Heart right ventricle (tissue), 16 donors: ENCODE measurements at places on chromosomes 12 and 14. TPM values are rescaled to one million over a fixed set of nuclear protein-coding genes. Genes with fewer than 3 reads are reported as not detected.

The ABCC9 gene
- 74.6 TPM for total RNA-seq

The TBC1D30 gene
- total RNA-seq: 0.55 TPM

The TPPP2 gene
- total RNA-seq: 0.54 TPM

The UBR7 gene
- total RNA-seq: 17.7 TPM

The E2F7 gene
- 0.13 TPM for total RNA-seq

The MYF6 gene
- total RNA-seq: not detected

The SPIC gene
- total RNA-seq: not detected

The SLC4A8 gene
- total RNA-seq: 0.69 TPM

The RND1 gene
- 0.36 TPM for total RNA-seq

The MYL6 gene
- total RNA-seq: 379 TPM

- H3K36me3 ChIP-seq: no peaks in the 10 kb centered on the region
- no peak for DNase-seq
- H3K27ac ChIP-seq: no peak overlapping the region
- H3K4me1 ChIP-seq: no peaks in the 10 kb centered on the region
Measured at GRCh38 chr14:28756884-28757570, 9.6 kb upstream of the FOXG1 start.

- no peak for DNase-seq
- peaks cover 11% of the 10 kb centered on the region for H3K4me1 ChIP-seq
- H3K4me3 ChIP-seq: no peak overlapping the region
- H3K27ac ChIP-seq: no peak overlapping the region
- H3K36me3 ChIP-seq: no peaks in the 10 kb centered on the region
- H3K27me3 ChIP-seq: no peaks in the 10 kb centered on the region
Measured at GRCh38 chr12:69651922-69652321, 41.2 kb upstream of the LRRC10 start.

DNA sequence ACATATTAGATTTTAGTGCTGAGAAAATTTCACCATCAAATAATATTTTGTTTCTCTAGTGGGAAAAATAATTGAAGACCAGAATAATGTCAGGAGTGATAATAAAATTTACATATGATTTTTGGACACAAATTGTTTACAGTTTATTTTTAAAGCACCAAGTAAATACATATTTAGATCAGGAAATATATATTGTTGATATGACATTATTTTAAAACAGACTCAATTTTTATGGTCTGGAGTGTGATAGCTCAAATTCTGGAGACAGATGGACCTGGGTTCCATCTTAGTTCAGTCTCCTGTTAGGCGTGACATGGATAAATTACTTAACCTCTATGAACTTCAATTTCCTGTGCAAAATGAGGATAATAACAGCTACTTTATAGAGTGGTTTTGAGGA, 135.4 kb downstream of the TPH2 start:
- no peak for DNase-seq
- H3K36me3 ChIP-seq: no peaks in the 10 kb centered on the region
- no peaks in the 10 kb centered on the region for H3K4me1 ChIP-seq
- H3K27me3 ChIP-seq: no peaks in the 10 kb centered on the region
- no peak overlapping the region for H3K27ac ChIP-seq

DNA sequence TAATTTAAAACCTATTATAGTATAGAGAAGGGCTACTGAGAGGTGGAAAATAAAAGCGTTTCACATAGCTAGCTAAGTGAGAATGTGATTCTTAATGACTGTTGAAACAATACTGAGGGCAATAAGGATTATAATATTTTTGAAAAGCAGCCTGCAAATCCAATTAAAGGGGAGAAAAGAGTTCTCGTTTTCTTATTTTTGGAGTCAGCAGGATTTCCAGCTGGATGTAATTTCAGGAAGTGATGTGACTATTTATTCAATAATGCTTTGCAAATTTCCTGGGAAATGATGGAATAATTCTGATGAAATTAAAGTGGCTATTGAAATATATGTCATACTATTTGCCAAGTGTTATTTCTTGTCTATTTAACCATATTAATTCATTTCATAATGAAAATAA, 279.1 kb downstream of the AEBP2 start:
- H3K27ac ChIP-seq: no peak overlapping the region
- no peaks in the 10 kb centered on the region for H3K27me3 ChIP-seq
- no peak overlapping the region for H3K4me3 ChIP-seq
- no peak for DNase-seq

DNA sequence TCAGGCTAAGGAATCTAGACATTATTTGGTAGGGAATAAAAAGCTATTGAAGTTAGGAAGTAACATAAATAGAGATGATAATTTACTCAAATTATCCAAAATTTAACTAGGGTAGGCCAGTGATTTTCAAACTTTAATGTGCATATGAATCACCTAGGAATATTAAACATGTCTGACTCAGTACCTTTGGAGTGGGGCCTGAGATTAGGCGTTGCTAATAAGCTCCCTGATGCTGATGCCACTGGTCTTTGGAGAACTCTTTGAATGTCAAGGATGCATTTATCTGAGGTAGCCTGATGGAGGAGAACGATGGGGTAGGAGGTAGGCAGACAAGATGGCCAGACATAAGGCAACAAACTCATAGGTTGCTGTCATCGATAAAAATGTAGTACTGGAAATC, 33.2 kb downstream of the EFCAB11 start:
- H3K4me1 ChIP-seq: no peaks in the 10 kb centered on the region
- no peak overlapping the region for H3K27ac ChIP-seq
- H3K4me3 ChIP-seq: no peak overlapping the region
- no peaks in the 10 kb centered on the region for H3K36me3 ChIP-seq

DNA sequence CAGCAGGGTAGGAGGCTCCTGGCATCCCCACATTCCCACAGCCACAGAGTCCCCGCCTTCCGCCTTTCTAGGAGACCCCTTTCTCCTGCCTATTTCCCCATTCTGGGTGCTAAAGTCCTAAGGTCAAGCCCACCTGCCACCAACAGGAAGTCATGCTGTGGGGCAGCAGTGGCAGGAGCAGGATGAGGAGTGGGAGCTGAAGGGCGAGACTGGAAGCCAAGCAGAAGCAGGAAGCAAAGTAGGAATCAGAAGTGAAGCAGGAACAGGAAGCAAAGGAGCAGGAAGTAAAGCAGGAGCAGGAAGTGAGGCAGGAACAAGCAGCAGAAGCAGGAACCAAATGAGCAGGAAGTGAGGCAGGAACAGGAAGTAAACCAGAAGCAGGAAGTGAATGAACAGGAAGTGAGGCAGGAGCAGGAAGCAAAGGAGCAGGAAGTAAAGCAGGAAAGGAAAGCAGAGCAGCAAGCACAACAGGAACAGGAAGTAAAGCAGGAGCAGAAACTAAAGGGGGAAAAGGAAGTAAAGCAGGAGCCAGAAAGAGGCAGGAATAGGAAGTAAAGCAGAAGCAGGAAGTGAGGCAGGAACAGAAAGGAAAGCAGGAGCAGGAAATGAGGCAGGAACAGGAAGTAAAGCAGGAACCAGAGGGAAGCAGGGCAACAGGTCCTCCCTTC, 38.3 kb upstream of the RIMBP2 start:
- no peak overlapping the region for H3K27ac ChIP-seq
- no peaks in the 10 kb centered on the region for H3K4me1 ChIP-seq

DNA sequence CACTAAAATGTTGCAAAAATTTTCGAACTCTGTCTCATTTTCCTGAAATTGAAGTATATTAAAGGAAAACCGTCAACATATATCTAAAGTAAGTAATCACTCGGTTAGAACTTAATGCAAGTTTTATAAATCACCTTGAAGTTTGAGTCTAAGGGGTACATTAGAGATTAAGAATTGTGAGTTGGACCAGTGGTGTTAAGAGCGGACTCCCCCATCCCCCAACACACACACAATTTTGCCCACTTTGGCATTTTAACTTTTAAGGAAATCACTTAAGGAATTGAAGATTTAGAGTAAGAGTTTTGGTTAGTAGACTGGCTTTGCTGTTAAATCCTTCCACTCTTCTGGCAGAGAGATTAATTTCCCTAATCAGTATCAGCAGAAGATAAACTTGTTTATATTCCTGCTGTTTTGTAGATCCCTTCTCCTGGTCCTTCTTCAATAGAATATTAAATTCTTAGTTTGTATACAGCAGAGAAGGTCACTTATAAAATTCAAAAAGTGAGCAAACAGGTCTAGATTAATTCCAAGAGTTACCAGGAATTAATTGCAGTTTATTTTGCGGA, 1.5 kb downstream of the HIF1A start:
- H3K4me1 ChIP-seq: peaks cover 50% of the 10 kb centered on the region
- H3K36me3 ChIP-seq: no peaks in the 10 kb centered on the region
- H3K27ac ChIP-seq: peak overlapping the region; percentile 99
- DNase-seq: no peak

GRCh38 chr12:106434526-106434925, 77.0 kb downstream of the POLR3B start:
- H3K4me3 ChIP-seq: no peak overlapping the region
- no peak overlapping the region for H3K27ac ChIP-seq
- H3K27me3 ChIP-seq: no peaks in the 10 kb centered on the region
- peaks cover 5% of the 10 kb centered on the region for H3K36me3 ChIP-seq
- no peaks in the 10 kb centered on the region for H3K4me1 ChIP-seq

- peaks cover 4% of the 10 kb centered on the region for H3K4me1 ChIP-seq
- no peak for DNase-seq
- no peak overlapping the region for H3K4me3 ChIP-seq
- H3K27me3 ChIP-seq: no peaks in the 10 kb centered on the region
- H3K27ac ChIP-seq: no peak overlapping the region
- H3K36me3 ChIP-seq: no peaks in the 10 kb centered on the region
Measured at GRCh38 chr14:89681086-89682018, 264.3 kb upstream of the FOXN3 start.

DNA sequence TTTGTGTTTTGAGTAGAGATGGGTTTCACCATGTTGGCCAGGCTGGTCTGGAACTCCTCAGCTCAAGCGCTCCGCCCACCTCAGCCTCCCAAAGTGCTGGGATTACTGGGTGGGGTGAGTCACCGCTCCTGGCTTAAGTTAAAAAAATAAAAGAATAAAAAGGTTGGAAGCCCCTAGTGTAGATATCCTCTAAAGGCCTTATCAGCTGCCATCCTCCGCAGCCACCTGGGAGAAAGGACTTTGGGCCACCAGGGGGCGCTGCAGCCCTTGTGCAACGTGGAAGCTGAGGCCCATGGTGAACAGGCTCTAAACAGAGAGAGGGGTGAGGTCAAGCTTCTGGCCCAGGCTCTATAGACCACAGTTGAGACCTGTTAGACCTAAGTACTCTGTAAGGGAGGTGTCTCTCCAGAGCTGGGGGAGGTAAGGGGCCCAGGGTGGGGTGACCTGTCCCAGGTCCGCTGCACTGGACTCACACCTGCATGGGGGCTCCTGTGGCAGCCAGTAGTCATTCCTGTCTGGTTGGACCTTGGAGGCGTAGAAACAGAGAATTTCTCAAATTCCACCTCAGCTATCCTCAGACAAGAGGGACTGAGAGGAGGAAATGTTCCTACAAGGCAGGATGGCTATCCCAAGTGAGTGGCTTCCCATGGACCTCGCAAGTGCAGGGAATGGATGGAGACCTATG, 14.0 kb upstream of the RACGAP1 start:
- H3K36me3 ChIP-seq: no peaks in the 10 kb centered on the region
- no peak overlapping the region for H3K4me3 ChIP-seq
- H3K4me1 ChIP-seq: no peaks in the 10 kb centered on the region
- peak; percentile 88 for DNase-seq

GRCh38 chr12:13197032-13197431, 506 bp downstream of the EMP1 start:
- H3K27ac ChIP-seq: peak overlapping the region; percentile 95
- DNase-seq: no peak
- peak overlapping the region; percentile 53 for H3K4me3 ChIP-seq
- H3K27me3 ChIP-seq: no peaks in the 10 kb centered on the region
- no peaks in the 10 kb centered on the region for H3K36me3 ChIP-seq
- H3K4me1 ChIP-seq: peaks cover 62% of the 10 kb centered on the region

DNA sequence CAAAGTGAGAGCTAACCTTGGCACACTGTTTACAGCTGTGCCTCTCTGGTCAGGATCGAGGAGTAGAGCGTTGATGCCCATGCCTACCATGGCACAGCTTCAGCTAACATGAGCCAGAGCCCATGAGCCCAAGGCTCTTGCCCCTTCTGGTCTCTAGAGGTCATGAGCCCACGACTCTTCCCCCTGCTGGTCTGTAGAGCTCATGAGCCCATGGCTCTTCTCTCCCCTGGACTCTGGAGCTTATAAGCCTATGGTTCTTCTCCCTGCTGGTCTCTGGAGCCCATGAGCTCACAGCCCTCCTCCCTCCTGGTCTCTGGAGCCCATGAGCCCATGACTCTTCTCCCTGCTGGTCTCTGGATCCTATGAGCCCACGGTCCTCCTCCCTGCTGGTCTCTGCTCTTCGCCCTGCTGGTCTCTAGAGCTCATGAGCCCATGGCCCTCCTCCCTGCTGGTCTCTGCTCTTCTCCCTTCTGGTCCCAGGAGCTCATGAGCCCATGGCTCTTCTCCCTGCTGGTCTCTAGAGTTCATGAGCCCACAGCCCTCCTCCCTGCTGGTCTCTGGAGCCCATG, 16.6 kb upstream of the CLMN start:
- no peaks in the 10 kb centered on the region for H3K36me3 ChIP-seq
- H3K4me3 ChIP-seq: no peak overlapping the region
- H3K27ac ChIP-seq: no peak overlapping the region
- no peaks in the 10 kb centered on the region for H3K4me1 ChIP-seq
- no peak for DNase-seq

DNA sequence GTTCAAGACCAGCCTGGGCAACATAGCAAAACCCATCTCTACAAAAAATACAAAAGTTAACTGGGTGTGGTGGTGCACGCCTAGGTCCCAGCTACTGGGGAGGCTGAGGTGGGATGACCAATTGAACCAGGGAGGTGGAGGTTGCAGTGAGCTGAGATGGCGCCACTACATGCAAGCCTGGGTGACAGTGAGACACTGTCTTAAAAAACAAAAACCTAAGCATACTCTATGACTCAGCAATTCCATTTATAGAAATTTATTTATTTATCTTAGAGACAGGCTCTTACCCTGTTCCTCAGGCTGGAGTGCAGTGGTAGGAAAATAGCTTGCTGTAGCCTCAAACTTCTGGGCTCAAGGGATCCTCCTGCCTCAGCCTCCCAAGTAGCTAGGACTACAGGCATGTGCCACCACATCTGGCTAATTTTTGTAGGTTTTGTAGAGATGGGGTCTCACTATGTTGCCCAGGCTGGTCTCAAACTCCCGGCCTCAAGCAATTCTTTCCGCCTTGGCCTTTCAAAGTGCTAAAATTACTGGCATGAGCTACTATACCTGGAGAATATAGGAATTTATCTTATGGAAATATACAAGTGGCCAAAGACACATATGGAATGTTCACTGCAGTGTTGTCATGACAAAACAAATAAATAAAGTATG, 43.3 kb downstream of the NCKAP5L start:
- peaks cover 17% of the 10 kb centered on the region for H3K4me1 ChIP-seq
- H3K27me3 ChIP-seq: no peaks in the 10 kb centered on the region
- no peak overlapping the region for H3K4me3 ChIP-seq

GRCh38 chr12:122062832-122063693, 15.5 kb upstream of the MLXIP start:
- H3K4me1 ChIP-seq: peaks cover 53% of the 10 kb centered on the region
- peak overlapping the region; percentile 17 for H3K4me3 ChIP-seq
- H3K27me3 ChIP-seq: no peaks in the 10 kb centered on the region
- DNase-seq: peak; percentile 41
- H3K36me3 ChIP-seq: peaks cover 6% of the 10 kb centered on the region
